ENCODE measurements at places on chromosomes 3 and 15. TPM values are rescaled to one million over a fixed set of nuclear protein-coding genes. Genes with fewer than 3 reads are reported as not detected.

DNA sequence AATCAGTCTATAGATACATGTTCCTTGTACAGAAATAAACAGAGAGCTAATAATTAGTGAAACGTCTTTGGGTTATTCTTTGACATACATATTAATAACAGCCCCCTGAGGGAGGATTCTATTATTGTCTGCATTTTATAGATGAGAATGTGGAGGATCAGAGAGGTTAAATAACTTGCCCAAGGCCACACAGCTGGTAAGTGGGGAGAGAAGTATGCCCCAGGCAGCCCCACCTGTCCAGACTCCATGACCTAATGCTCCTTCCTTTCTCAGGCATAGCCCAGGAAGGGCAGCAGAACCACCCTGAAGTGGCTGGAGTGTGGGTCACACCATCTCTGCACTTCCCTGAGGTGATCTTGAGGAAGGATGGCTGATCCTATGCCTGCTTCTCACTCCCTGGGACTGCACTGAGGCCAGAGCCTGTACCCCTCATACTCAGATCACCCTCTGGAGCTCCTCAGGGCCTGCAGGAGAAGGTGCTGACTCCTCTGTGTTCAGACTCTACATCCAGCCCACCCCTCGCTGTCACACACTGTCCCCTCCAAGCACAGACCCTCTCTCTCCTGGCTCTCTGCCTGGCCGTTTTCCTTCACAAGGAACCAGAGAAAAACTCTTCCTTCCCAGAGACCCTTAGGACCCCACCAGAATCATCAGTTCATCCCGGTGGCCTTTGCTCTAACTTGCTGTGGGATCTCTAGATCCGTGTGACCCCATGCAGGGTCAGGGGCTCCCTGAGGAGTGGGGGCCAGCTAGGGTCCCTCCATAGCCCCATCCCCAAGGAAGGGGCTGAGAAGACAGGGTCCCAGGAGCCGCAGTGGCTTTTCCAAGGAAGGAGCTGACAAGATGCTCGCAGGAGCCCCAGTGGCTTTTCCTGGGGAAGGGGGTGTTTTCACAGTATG is 4.4 kb upstream of the HHATL start:
- no peak for DNase-seq

The GOLGA6D gene
- 0.18 TPM for total RNA-seq

DNA sequence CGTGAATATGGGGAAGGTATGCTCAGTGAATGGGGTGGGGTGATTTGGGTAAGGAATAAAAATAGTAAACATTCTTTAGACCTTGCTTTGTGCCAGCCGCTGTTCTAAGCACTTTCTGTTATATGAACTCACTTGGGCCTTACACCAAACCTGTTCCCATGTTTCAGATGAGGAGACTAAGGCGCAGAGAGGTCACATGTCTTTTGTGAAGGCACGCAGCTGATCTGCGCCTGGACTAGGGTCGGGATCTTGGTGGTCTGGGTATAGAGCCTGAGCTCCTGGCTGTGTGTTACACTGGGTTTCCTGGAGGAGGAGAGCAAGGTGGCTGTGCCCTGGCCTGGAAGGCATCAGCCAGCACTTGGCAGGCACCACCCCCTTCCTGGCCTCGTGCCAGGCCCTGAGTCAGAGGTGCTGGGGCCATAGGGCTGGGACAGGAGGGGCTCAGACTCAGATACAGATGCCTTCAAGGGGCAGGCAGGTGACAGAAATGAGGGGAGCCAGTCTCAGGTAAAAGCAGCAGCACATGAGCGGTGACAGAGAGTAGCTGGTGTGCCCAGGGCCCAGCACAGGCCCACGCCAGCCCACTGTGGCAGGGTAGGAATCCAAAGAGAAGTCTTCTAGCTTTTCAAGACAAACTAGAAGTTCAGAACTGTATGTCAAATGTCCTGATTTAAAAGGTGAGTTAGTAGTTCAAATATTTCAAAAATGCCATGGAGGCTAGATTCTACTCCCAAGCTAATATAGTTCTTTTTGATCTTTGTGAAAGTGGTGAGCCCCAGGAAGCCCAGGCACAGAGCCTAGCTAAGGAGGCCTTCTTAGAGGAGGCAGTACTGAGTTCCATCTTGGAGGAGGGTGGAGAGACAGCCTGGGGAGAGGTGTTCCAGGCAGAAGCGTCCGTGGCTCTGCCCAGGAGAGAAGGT is 83.1 kb downstream of the DNAJB8 start:
- peak; percentile 86 for DNase-seq

DNA sequence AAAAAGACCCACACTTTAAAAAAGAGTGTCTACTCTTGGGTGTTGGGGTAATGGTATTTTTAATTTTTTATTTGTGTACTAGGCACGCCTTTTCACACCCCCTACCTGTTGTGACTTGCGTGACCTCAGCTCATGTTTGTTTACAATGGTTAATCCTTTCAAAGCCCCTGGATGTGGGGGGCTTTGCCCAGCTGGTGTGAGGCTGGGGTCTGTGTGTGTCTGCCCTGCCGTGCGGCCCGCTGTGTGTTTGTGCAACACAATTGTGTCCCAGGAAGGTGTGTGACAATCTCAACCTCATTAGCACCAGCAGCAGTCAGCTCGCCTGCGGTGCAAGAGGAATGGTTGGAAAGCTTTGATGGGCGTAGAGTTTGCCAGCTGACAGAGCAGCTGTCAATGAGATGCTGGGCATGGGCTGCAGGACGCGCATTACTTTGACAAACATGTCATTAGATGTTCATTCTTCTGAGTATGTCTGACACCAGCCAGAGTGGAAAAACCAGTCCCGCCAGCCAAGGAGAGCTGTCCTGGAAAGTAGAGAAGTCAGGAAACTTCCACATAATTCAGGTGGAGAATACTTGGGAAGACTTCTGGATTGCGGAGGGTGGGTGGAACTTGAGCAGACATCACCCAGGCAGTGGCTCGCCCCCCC is 9.6 kb downstream of the LRRK1 start:
- DNase-seq = no peak

DNA sequence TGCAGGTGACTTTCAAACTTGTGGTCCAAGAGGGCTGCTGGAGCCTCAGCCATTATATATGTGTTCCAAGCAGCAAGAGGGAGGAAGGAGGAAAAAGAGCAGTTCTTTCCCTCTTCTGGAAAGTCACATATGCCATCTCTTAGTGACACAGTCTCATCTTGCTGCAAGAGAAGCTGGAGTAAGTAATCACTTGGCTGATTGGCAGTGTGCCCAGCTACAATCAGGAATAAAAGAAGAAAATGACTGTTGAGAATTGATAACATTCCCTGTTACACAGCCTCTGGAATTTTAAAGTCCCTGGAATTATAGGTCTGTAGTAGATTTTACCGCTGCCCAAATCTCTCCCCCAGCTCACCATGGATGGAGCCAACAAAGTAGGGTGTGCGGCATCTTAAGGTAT is 31.4 kb upstream of the LYZL4 start:
- no peak for DNase-seq

DNA sequence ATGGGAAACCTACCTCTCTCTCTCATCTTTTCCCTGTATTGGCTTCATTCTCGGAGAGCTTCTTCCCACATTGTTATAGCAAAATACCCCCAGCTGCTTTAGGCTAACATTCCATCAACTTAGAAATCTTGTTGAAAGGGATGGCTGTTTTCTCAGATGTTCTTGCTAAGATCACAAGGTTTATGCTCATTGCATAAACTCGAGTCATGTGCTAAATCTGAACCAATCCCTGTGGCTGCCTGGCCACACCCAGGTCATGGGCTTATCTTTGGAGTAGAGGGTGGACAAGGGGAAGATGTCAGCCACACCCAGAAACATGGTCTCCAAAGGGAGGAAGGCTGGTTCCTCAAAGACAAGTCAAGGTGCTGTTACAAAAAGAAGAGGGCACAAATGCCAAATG is 150.6 kb upstream of the UMPS start:
- DNase-seq = no peak

- DNase-seq = peak; percentile 71
Measured at GRCh38 chr3:34212656-34213055, 414.2 kb downstream of the PDCD6IP start.

The HESX1 gene
- total RNA-seq = not detected

GRCh38 chr3:10467904-10468612 is 37.3 kb downstream of the ATP2B2 start:
- DNase-seq = no peak

The ZBTB20 gene
- total RNA-seq = 40.8 TPM

DNA sequence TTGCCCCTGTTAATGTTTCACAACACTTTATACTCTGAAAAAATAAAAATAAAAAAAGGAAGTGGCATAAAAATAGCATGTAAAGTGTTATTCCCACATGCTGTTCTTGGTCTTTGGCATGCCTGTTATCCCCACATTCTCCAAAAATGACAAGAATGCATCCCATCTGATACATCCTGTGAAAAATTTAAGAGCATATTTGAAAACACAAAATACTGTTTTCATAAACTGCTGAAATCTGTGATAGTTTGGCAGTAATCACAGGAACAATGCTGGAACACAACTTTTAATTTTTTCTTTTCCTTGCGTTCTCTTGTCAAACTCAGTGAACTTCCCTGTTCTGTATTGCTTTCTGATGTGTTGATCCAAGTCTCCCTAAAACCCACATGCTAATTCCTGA is 288.8 kb downstream of the ROBO2 start:
- DNase-seq = no peak

GRCh38 chr3:57011022-57011421 is 49.4 kb upstream of the SPATA12 start:
- no peak for DNase-seq

The RPL14 gene
- 414 TPM for total RNA-seq

The CRABP1 gene
- 2.8 TPM for total RNA-seq

GRCh38 chr3:71244826-71245488 is 338.6 kb downstream of the FOXP1 start:
- DNase-seq = peak; percentile 81

The FETUB gene
- total RNA-seq = not detected

The ERICH6 gene
- 0.37 TPM for total RNA-seq

DNA sequence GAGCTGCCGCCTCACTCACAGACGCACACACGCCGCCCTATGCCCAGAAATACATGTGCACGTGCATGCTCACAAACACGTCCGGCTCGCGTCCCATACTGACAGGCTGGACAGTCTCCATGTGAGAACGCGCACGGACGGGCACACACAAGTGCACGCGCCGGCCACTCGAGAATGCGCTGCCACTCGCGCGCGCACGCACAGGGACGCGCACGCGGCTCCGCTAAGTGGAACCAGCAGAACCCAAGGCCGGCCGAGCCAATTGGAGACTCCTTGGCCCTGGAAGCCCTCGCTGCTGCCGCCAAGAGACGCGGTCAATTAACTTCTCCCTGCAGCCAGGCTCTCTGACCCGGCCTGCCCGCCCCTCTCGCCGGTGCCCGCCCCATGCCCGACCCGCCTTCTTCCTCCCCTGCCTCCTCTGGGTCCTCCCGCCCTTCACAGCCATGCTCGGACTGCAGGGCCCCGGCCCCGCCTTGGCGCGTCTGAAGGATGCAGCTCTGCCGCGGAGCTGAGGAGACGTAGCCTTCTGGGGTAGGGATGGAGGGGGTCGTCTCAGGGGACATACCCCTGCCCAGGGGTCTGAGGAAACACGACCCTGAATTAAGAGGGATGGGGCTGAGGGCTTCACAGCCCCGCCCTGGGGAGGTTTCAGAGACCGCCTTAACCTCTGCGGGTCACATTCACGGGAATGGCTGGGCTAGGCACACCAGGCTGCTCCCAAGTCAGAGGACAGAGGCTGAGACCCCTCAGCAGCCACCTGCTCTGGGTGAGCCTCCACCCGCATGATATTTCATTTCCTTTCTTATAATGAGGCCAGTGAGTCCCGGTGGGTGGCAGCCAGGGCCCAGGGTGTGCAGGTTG is 15.0 kb downstream of the PTH1R start:
- peak; percentile 73 for DNase-seq

GRCh38 chr15:55740359-55740878 is 2.5 kb downstream of the PRTG start:
- DNase-seq = no peak

The CDHR4 gene
- under 0.01 TPM for total RNA-seq

The ITIH1 gene
- not detected for total RNA-seq

DNA sequence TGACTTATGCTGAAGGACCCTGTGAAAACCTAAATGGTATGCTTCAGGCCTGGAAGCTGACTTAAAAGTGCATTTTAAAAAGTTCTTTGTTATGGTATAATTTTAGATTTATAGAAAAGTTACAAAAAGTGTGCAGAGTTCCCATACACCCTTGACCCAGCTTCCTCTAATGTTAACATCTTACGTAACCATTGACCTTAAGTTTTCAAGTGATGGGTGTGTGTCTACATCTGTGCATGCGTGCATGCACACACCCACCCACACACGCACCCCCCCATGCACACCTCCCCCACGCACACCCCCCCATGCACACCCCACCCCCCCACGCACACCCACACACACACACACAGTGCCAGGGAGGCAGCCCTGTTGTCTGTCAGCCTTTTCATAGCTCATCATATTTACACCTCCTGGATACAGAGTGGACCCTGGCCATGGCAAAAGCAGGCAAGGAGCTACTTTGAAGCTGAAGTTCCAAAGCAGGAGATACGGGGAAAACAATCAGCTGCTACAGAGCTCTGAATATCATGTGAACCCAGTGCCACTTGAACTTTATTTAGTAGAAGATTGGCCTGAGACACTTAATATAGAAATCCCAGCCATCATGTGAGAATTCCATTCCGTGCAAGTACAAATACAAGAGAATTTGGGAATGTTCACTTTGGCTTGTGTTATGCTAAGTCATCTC is 30.0 kb upstream of the TRAK1 start:
- no peak for DNase-seq

The PPM1L gene
- 14.6 TPM for total RNA-seq

- DNase-seq = no peak
Measured at GRCh38 chr3:53724566-53724965, 121.7 kb downstream of the CHDH start.

DNA sequence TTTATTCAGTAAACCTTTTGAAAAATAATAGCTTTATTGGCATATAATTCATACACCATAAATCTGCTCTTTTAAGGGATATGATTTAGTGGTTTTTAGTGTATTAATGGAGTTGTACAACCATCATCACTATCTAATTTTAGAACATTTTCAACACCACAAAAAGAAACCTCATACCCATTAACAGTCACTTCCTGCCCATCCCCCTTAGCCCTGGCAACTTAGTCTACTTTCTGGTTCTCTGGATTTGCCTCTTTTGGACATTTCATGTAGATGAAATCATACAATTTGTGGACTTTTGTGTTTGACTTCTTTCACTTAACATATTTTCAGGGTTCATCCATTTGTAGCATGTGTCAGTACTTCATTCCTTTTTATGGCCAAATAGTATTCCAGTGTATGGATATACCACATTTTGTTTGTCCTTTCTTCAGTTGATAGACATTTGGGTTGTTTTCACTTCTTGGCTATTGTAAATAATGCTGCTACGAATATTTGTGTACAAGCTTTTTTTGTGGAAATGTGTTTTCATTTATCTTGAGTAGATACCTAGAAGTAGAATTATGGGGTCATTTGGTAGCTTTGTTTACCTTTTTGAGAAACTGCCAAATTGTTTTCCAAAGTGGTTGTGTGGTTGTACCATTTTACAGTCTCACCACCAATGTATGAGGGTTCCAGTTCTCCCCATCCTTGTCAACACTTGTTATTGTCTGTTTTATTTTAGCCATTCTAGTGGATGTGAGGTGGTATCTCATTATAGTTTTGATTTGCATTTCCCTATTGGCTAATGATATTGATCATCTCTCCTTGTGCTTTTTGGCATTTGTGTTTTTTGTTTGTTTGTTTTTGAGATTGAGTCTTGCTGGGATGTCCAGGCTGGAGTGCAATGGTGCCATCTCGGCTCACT is 45.8 kb downstream of the SMAD3 start:
- no peak for DNase-seq

The KBTBD13 gene
- not detected for total RNA-seq
